ENCODE measurements at places on chromosomes 16 and 17.

DNA sequence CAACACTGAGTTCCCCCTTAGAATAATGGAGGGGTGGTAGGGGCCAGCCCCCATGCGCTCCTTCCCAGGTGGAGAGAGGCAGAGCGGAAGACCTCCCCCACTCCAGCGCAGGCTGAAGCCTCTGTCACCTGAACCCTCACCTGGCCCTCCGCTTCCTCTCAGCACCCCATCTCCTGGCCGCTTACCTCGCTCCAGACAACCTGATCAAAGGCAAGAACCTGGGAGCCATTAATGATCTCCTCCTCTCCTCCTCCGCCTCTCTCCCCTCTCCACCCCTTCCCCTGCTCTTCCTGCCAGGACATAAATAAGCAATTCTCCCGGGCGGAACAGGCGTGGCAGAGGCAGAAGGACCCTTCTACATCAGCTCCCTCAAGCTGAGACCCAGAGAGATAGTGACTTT, 110.2 kb upstream of the LHX1 start:
- H3K4me3 ChIP-seq, result no peak overlapping the region
- no peaks in the 10 kb centered on the region for H3K4me1 ChIP-seq
- no peak for DNase-seq

- H3K4me1 ChIP-seq, result no peaks in the 10 kb centered on the region
- no peak for DNase-seq
- H3K27ac ChIP-seq, result no peak overlapping the region
- H3K36me3 ChIP-seq, result no peaks in the 10 kb centered on the region
These were observed 16.0 kb upstream of the ZNHIT3 start for GRCh38 chr17:36470499-36470898.

- no peaks in the 10 kb centered on the region for H3K27me3 ChIP-seq
- DNase-seq, result no peak
- no peak overlapping the region for H3K27ac ChIP-seq
- no peaks in the 10 kb centered on the region for H3K4me1 ChIP-seq
- no peak overlapping the region for H3K4me3 ChIP-seq
- peaks cover 6% of the 10 kb centered on the region for H3K36me3 ChIP-seq
These were observed 71.4 kb upstream of the KCTD5 start for GRCh38 chr16:2610781-2611498.

GRCh38 chr16:52398021-52398420, 148.9 kb downstream of the TOX3 start:
- H3K4me3 ChIP-seq, result no peak overlapping the region
- H3K27ac ChIP-seq, result no peak overlapping the region
- no peaks in the 10 kb centered on the region for H3K4me1 ChIP-seq

- no peaks in the 10 kb centered on the region for H3K27me3 ChIP-seq
- no peak overlapping the region for H3K4me3 ChIP-seq
- no peak overlapping the region for H3K27ac ChIP-seq
- peaks cover 14% of the 10 kb centered on the region for H3K36me3 ChIP-seq
- no peak for DNase-seq
These were observed 3.4 kb downstream of the CEP295NL start for GRCh38 chr17:78899361-78900260.

DNA sequence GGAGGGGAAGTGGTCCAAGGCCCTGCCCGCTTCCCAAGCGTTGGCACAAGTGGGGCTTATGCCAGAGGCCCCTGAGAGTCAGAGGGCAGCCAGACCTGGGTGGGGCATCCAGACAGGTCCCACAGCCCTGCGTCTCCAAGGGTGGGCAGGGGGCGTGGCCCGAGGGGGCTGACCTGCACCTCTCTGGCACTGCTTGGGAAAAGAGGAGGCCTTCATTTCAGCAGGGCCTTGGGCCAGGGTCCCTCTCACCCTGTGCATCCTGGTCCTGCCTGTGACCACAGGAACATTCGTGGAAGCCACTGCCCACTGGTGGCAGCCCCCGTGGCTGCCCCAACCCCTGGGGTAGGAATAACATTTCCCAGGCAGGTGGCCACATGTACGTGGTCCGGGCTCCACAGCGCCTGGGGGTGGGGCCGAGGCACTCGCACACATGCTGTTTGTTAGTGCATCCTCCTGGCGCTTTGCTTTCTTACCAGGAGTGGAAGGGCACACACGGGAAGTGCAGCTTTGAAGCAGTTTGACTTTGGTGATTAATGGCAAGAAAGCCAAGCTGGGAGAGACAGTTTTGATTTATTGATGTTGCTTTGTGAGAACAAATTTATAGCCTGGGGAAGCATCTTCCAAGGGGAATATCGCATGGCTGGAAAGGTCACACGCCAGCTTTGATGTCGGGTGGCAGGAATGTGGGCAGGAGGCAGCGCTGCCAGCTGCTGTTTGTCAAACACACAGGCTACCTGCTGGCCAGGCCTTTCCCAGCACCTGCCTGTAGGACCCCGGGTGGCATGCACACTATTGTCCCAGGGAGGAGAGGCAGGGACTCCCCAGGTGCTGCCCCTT, 4.3 kb downstream of the CENPX start:
- H3K27me3 ChIP-seq, result no peaks in the 10 kb centered on the region
- DNase-seq, result no peak
- H3K27ac ChIP-seq, result no peak overlapping the region
- H3K36me3 ChIP-seq, result no peaks in the 10 kb centered on the region

- no peak overlapping the region for H3K4me3 ChIP-seq
- no peaks in the 10 kb centered on the region for H3K4me1 ChIP-seq
- no peak for DNase-seq
- H3K27me3 ChIP-seq, result peaks cover 18% of the 10 kb centered on the region
- no peak overlapping the region for H3K27ac ChIP-seq
These were observed 6.1 kb upstream of the KRT14 start for GRCh38 chr17:41592601-41593305.

- H3K36me3 ChIP-seq, result no peaks in the 10 kb centered on the region
- DNase-seq, result no peak
- peak within 1 kb of the TSS; percentile 60 for H3K27ac ChIP-seq
- H3K4me1 ChIP-seq, result peaks cover 9% of the 10 kb centered on the region
These were observed at the start of gene COPZ2 for GRCh38 chr17:48037036-48037837. TSS of gene COPZ2 (minus strand) at chr17:48037797. CDS start at chr17:48037777, 20 bp downstream.

- no peak overlapping the region for H3K4me3 ChIP-seq
- no peaks in the 10 kb centered on the region for H3K36me3 ChIP-seq
- no peak overlapping the region for H3K27ac ChIP-seq
- peaks cover 23% of the 10 kb centered on the region for H3K4me1 ChIP-seq
These were observed 111.9 kb upstream of the TNRC6C start for GRCh38 chr17:77846531-77847085.

DNA sequence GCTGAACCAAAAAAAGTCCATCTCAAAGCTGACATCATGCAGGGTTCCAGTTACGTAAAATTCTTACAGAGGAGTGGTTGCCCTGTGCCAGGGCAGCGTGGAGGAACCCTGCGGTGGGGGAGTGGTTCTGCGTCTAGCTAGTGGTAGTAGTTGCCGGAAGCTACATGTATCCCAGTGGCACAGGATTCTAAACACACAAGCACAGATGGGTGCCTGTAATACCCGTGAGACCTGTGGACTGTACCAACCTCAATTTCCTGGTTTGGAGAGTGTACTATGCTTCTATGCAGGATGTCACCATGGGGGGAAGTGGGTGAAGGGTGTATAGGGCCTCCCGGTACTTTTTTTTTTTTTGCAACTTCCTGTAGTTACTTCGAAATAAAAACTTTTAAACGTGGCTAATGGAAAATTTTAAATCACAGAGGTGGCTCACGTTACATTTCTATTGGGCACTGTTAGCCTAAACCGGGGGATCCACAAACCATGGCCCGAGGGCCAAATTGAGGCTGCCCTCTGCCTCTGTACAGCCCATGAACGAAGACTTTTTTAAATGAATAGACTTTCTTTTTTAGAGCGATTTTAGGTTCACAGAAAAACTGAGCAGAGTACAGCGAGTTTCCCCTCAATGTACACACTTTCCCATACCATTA, 38.5 kb downstream of the TBC1D16 start:
- H3K27ac ChIP-seq, result no peak overlapping the region
- H3K36me3 ChIP-seq, result no peaks in the 10 kb centered on the region
- no peaks in the 10 kb centered on the region for H3K27me3 ChIP-seq
- H3K4me1 ChIP-seq, result peaks cover 20% of the 10 kb centered on the region

DNA sequence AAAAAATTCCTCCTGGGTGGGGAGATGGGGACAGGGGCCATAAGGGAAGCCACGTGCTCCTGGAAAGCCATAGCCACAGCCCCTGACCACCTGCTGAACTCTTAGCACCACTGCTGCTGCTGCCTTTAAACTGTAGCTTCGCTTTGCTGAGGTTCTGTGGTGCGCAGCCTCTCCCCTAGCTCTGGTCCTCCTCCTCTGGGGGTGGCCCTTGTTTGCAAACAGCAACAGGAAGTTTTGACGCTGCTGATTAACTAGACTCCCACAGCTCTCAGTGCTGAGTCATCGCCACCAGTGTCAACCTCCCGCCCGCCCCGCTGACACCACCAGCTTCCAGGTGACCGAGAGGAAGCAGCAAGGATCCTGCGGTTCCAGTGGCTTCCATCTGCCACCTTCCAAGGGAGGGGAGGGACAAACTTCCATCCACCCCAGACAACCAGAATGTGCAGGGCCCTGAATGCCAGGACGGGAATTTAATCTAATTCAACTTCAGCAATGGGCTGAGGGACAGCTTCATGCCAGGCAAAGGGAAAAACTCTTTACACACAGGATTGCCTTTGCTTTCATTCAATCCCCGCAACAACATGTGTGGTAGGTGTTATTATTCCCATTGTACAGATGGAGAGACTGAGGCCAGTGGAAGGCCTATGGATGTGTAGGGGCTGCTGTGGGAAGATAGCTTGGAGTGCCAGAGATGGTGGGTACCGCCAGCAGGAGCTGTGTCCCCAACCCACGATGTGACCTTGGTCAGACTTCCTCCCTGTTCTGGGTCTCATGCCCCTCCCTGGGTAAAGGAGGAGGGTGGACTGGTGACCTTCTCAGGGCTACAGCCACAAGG, 8.1 kb upstream of the KIFC3 start:
- H3K27me3 ChIP-seq, result no peaks in the 10 kb centered on the region
- H3K36me3 ChIP-seq, result no peaks in the 10 kb centered on the region
- no peak overlapping the region for H3K27ac ChIP-seq
- DNase-seq, result peak; percentile 77
- no peak overlapping the region for H3K4me3 ChIP-seq

DNA sequence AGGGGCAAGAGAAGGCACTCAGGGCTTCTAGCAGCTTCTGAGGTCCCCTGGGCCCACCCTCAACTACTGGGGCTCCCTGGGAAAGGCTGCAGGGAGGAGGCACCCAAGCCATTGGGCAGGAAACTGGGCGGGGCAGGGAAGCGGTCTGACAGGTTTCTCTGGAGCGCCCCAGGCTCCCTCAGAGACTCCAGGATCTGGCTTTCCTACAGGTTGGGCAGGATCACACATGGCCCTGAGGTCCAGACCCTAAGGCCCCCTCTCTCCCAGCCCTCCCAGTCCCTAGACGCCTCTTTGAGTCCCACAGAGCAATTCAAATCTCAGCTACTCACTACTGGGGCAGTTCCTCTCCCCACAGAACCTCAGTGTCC, 14.3 kb downstream of the JUP start:
- H3K4me3 ChIP-seq, result no peak overlapping the region
- peaks cover 26% of the 10 kb centered on the region for H3K4me1 ChIP-seq

GRCh38 chr17:58396173-58396572, 21.2 kb downstream of the RNF43 start:
- no peak for DNase-seq
- no peak overlapping the region for H3K4me3 ChIP-seq
- no peak overlapping the region for H3K27ac ChIP-seq
- no peaks in the 10 kb centered on the region for H3K36me3 ChIP-seq

- no peak overlapping the region for H3K27ac ChIP-seq
- no peak for DNase-seq
- H3K36me3 ChIP-seq, result no peaks in the 10 kb centered on the region
- peaks cover 4% of the 10 kb centered on the region for H3K4me1 ChIP-seq
These were observed 97.0 kb downstream of the PRKCA start for GRCh38 chr17:66399441-66399840.

- no peaks in the 10 kb centered on the region for H3K36me3 ChIP-seq
- no peak for DNase-seq
- peaks cover 16% of the 10 kb centered on the region for H3K4me1 ChIP-seq
- H3K27me3 ChIP-seq, result peaks cover 6% of the 10 kb centered on the region
These were observed 19.6 kb upstream of the PHF12 start for GRCh38 chr17:28970879-28971278.

DNA sequence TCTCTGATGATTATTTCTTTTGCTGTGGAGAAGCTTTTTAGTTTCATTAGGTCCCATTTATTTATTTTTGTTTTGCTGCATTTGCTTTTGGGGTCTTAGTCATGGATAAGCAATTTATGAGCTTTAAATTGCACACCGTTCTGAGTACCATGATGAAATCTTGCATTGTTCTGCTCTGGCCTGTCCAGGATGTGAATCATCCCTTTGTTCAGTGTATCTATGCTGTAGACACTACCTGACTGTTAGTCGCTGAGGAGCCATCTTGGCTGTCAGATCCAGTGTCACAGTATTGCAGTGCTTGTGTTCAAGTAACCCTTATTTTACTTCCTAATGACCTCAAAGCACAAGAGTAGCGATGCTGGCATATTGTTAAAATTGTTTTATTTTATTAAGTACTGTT, 218.0 kb upstream of the CNTNAP4 start:
- no peaks in the 10 kb centered on the region for H3K36me3 ChIP-seq
- no peaks in the 10 kb centered on the region for H3K4me1 ChIP-seq
- H3K4me3 ChIP-seq, result no peak overlapping the region
- H3K27me3 ChIP-seq, result no peaks in the 10 kb centered on the region

DNA sequence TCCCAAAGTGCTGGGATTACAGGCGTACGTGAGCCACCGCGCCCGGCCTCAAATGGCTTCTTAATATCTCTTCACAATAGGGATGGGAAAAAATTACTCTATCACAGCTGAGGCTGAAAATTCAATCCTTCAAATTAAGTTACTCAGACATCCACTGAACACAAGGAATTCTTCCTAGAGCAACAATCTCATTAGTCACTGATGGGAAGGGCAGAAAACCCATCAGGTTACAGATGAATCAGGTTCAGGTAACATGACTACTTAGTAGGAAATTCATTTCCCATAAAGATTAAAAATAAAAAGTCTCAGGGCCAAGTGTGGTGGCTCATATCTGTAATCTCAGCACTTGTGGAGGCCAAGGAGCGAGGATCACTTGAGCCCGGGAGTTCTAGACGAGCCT, 42.5 kb upstream of the ABR start:
- no peak overlapping the region for H3K4me3 ChIP-seq
- H3K27me3 ChIP-seq, result peaks cover 31% of the 10 kb centered on the region
- DNase-seq, result peak; percentile 41
- H3K36me3 ChIP-seq, result no peaks in the 10 kb centered on the region
- no peak overlapping the region for H3K27ac ChIP-seq

GRCh38 chr17:70636517-70637133, 467.3 kb downstream of the KCNJ2 start:
- no peak overlapping the region for H3K4me3 ChIP-seq
- peak; percentile 26 for DNase-seq

DNA sequence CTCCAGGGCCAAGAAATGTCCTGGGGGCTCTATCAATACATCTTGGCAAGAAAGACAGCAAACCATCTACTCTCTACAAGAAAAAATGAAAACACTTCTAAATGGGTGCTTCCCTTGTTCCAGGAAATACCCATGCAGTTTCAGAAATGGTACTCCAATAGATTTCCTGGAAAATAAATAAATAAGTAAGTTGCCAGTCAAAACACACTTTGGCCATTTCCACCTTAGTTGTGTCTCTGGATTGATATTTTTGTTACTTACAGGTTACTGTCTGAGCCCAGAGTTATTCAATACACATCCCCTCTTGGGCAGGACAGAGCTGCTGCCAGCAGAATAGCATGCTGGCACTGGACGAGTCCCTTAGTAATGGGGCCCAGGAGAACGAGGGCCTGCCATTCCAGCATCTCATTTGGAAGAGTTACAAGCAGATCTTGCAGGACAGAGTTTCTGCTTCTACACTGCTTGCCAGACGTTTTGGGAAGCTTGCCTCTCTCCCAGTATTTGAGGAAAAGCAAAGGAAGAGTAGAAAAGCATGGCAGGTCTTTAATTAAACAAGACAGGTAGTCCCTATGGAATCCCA, 100.5 kb downstream of the SMG6 start:
- no peak overlapping the region for H3K4me3 ChIP-seq
- no peak overlapping the region for H3K27ac ChIP-seq
- H3K36me3 ChIP-seq, result peaks cover 3% of the 10 kb centered on the region
- peaks cover 11% of the 10 kb centered on the region for H3K4me1 ChIP-seq
- DNase-seq, result no peak
- H3K27me3 ChIP-seq, result no peaks in the 10 kb centered on the region

Data from astrocyte (in vitro differentiated cells and primary cell).